D721Med (cell line): ENCODE measurements at places on chromosomes 1 and 21.

DNA sequence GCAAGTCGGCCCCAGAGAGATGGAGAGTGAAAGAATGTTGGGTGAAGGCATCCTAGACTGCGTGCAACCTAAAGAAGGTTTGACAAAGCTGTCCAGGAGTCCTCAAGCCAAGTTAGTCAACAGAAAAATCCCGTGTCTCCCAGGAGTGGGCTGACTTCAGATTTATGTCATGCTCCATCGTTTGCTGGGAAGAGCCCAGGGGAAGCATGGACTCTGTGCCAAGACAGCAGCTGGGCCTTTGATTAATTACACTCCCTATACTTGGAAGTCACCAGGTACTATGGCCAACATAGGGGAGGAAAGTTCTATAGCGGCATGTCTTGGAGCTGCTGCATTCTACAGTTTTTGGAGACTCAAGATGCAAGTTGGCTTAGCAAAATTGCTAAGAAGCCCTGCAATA, 247.4 kb downstream of the KAZN start:
- no peak for DNase-seq

DNA sequence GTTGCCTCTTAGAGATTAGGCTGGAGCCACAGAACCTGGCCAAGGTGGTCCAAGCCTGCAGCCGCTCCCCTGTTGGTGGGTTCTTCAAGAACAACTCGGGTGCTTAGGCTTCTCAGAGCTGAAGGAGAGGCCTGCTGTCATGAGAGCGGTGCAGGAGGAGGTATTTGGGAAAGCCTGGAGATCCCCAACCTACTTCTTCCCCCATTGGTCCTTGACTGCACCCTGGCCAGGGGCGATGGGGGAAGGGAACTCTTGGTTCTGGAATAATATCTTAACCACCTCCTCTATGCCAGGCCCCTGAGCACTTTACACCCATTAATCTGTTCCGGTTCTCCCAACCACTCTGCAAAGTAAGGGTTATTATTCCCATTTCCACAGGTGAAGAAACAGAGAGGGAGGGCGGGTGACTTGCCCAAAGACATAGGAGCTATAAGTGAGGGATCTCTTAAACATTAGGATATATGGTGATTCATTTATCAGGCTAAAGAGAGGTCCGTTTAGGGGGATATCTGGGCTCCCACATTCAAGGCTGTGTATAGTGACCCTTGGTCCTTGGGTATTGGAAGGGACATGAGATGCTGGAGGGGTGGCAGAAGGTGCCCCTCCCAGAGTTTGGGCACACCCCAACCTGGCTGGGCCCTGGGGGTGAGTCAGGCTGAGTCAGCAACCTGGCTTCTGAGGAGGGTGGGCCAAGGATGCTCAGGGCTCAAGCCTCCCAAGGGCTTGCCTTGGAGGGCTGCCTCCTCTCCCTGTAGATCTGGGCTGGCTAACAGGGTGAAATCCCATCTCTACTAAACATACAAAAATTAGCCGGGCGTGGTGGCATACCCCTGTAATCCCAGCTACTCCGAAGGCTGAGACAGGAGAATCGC, 5.2 kb downstream of the TRNP1 start:
- no peak for DNase-seq

- no peak for DNase-seq
Measured at GRCh38 chr1:206797534-206798383, 25.5 kb upstream of the IL10 start.

DNA sequence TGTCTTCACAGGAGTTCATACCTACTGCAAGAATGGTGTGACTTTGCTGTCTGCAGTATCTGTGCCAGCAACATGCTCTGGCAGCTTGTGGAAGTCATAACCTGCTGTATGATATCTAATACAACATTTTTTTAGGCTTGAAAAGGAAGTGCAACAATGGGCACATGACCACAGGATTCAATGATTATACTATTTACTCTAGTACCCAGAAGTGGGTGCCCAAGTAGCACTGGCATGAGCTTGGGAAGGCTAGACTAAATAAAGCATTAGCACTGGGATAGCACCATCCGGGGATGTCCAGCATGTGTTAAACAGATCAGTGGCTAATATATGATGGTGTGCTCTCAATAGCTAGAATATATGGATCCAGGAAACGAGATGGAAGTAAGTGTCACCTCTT, 98.6 kb upstream of the PDE4B start:
- no peak for DNase-seq

DNA sequence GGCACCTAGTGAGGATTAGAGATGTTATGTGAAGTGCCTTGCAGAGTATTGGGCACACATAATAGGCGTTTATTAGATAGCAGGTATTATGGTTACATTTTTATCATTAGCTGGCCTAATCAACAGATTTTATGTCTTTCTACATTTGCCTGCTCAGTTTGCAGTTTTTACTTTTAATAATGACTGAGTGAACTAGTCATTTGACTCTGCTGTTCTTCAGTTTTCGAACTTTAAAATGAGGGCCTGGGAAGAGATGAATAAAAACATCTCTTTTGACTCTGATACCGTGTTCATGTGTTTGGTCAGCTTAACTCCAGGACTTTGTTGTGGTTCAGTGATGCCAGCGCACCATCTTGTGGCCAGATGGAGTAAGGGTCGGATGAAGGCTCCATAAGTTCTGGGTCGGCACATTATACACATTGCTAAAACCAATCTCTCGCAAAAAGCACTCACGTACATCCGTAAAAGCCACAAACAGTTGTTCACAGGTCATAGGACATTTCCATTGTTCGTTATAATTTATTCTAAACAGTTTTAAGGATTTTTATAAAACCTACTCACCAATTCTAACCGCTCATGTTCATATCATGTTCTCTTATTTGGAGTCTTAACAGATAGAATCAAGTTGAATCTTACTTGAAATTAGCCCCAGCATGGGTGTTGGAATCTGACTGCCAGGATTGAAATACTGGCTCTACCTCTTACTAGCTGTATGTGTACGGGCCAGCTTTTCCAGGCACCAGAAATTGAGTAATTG, 78.4 kb upstream of the GPR88 start:
- DNase-seq = peak; percentile 27

GRCh38 chr1:161198194-161198896, 509 bp downstream of the ADAMTS4 start:
- DNase-seq = no peak

- no peak for DNase-seq
Measured at GRCh38 chr1:29197590-29197924, 15.9 kb upstream of the SRSF4 start.

- DNase-seq = no peak
Measured at GRCh38 chr1:209335178-209335577, 248.3 kb upstream of the CAMK1G start.
